ENCODE measurements at places on chromosomes 7 and 10. TPM values are rescaled to one million over a fixed set of nuclear protein-coding genes. Genes with fewer than 3 reads are reported as not detected.
A peak's percentile ranks its signal among the peaks of the same experiment; 100 is the strongest.

GRCh38 chr7:116271963-116272886 is 61.9 kb downstream of the TES start:
- DNase-seq = peak; percentile 83

GRCh38 chr7:1977059-1977875 is 255.5 kb downstream of the MAD1L1 start:
- no peak for DNase-seq

GRCh38 chr7:1278543-1278942 is 45.9 kb downstream of the UNCX start:
- DNase-seq = no peak

- no peak for DNase-seq
Measured at GRCh38 chr7:121079425-121080169, 91.1 kb downstream of the CPED1 start.

- DNase-seq = no peak
Measured at GRCh38 chr7:117401293-117402002, 25.8 kb downstream of the ASZ1 start.

- no peak for DNase-seq
Measured at GRCh38 chr7:135499818-135500217, 10.1 kb downstream of the CNOT4 start.

GRCh38 chr10:132677473-132678227 is 108.3 kb downstream of the NKX6-2 start:
- DNase-seq = no peak

GRCh38 chr10:69988094-69988493 is 64.6 kb upstream of the MACROH2A2 start:
- DNase-seq = no peak

GRCh38 chr7:40870108-40870507 is 735.3 kb downstream of the SUGCT start:
- DNase-seq = no peak

- no peak for DNase-seq
Measured at GRCh38 chr10:69781576-69781975, 20.1 kb upstream of the COL13A1 start.

DNA sequence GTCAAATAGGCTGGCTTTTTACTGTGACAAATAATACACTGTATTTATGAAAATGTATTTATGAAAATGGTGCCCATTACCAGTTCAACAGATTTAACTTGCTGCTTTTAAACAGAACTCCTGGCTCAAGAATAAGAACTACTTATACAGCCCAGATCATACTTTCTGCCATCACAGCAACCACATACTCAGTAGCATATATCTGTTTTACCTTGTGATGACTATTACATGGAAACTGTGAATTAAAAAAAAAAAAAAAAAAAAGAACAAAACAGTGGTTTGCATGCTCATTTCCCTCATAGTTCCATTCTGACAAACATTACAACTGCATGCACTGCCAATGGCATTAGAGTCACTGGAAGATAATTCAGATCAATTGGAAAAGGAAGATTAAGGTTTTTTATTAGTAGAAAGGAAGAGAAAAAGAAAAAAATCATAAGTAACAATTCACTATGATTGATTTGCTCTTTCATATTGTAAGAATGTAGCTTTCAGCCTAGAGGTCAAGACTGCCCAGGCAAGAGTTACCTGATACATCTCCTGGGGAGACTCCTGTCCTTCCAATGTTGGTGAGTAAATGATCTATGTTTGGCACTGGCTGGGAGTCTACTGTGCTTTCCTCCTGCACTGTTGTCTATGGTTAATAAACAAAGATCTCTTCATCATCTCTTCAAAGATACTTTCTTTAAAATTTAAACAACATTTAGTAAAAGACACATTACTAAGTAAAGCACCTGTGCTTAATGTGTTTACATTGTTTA is 132.8 kb downstream of the ARHGAP21 start:
- DNase-seq = no peak

GRCh38 chr10:119120413-119120867 is 16.5 kb downstream of the DENND10 start:
- DNase-seq = no peak

DNA sequence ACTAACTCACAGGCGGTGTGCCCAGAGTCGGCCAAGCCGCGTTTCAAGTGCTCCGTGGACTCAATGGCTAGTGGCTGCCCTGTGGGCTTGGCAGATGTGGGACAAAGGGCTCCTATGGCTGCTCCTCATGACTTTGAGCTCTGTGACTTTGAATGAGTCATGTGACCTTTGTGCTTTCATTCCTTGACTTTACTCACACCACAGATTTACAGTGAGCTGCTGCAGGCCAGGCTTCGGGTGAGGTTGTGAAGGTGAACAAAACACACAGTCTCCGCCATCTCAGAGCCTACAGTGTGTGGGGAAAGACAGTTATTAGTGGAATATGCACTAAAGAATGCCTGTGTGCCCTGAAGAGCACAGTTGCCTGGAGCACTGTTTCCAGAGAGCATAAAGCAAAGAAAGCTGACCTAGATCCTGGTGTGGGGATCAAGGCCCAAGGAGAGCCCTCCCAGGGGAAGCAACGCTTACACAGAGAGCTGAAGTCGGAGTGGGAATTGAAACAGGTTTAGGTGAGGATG is 29.7 kb upstream of the PLEKHA1 start:
- DNase-seq = no peak

GRCh38 chr10:133158756-133159610 is 1.0 kb upstream of the KNDC1 start:
- DNase-seq = no peak

DNA sequence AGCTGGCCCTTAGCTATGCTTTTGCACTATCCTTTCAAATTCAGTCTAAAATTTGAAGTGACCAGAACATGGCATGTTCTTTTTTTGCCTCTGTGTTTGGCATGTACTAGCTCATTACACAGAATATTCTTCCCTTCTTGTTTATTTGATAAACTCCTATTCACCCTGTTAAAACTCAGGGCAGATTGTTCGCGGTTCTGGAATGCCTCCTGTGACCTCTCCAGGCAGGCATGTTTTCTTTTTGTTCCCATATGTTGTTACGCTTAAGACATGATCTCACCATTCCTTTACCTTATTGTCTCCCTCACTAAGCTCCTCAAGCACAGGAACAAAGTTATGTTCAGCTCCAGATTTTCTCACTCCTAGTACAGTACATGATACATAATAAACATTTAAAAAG is 181.7 kb downstream of the CCSER2 start:
- no peak for DNase-seq

GRCh38 chr7:44768628-44769371 is 20.2 kb downstream of the ZMIZ2 start:
- no peak for DNase-seq

DNA sequence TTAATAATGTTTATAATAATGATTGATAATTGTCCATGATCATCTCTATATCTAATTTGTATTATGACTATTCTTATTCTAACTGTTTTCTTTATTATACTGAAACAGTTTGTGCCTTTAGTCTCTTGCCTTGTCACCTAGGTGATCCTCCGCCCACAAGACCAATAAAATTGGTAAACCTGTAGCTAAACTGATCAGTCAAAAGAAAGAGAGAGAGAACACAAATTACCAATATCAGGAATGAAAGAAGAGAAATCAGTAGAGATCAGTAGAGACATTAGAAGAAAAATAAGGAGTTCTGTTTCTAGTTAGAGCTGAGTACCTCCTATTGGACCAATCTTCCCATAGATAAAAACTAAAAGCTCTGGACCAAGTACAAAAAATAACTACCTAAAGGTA is 6.1 kb upstream of the COA1 start:
- DNase-seq = no peak

GRCh38 chr7:73983437-73984164 is 44.4 kb upstream of the ELN start:
- no peak for DNase-seq

GRCh38 chr7:47046949-47047348 is 535.0 kb downstream of the TNS3 start:
- no peak for DNase-seq

- DNase-seq = no peak
Measured at GRCh38 chr7:12090757-12091221, 120.3 kb upstream of the TMEM106B start.

- DNase-seq = peak; percentile 70
Measured at GRCh38 chr7:37248396-37248861, 200.2 kb downstream of the ELMO1 start.

- DNase-seq = no peak
Measured at GRCh38 chr10:25912866-25913265, 21.2 kb upstream of the MYO3A start.

DNA sequence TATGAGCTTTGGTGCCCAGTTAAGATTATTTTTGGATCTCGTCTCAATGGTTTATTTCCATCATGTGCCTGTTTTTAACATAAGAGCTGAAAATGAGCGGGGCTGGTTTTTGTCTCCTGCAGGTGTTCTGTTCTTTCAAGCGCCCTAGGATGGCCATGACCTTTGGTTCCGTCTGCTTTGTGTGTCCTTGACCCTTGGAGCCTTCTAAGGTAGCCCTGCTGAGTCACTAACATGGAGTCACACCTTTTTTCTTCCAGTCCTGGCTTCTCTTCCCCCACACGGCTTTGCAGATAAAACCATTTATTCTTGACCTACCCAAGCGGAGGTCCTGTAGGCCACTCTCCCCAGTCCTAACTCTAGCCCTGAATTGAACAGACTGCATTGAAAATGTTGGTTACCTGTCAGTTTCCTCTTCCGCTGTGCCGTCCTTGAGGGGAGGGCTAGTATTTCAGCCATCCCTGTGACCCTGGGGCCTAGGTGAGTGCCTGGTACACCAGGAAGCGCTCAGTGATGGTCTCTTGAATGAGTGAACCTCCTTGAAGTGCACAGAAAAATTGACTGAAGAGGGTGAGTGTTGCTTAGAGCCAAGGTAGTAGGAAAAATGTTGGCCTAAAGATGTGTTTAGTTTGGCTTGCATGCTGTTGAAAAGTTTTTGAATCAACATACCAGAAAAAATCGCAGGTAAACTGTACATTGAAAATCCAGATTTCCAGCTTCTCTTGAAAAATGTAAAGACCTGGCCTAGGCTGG is 48.0 kb downstream of the CAMK1D start:
- DNase-seq = no peak

DNA sequence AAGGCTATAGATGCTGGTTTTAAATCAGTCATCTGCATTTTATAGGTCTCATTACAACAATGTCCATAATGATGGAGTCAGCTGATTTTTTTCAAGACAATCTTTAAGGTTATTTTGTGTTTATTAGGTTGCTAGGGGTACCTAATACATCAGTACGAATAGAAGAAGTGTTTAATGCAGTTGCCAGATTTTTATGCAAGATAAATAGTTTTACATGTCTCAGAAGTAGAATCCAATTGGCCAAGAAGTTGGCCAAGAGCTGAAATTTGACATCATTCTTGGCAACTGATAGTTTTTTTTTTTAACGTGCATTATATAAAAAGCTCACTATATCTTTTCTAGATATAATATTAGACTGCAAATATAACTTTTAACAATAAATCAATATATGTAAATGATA is 208.5 kb downstream of the TRIL start:
- peak; percentile 84 for DNase-seq

GRCh38 chr7:32030904-32031692 is 39.1 kb downstream of the PDE1C start:
- DNase-seq = no peak

- peak; percentile 87 for DNase-seq
Measured at GRCh38 chr10:93458821-93459257, 23.3 kb downstream of the MYOF start.

GRCh38 chr10:62437696-62438095 is 63.5 kb downstream of the ZNF365 start:
- peak; percentile 77 for DNase-seq

DNA sequence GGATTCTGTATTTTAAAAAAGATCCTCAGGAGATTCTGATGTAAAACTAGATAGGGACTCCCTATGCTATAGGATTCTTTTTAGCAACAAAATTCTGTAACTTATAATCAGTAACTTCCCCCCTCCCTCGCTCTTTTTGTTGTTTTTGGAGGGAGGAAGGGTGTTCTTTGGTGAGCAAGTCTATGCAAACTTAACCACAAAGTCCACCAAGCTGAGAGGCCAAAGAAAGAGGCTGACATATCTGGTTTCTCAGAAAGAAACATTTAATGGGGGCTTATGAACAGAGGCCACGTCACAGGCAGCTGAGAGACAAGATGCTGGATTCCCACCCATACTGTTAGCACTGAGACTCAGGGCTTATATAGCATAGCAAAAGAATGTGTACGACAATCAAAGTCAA is 14.3 kb upstream of the ABCB5 start:
- no peak for DNase-seq

PITX3 gene
- polyA plus RNA-seq = 13.5 TPM

OR2A5 gene
- not detected for polyA plus RNA-seq

KIAA1549 gene
- polyA plus RNA-seq = 8.6 TPM

ITPRID1 gene
- polyA plus RNA-seq = 0.42 TPM

AVPI1 gene
- polyA plus RNA-seq = 6.1 TPM

CNPY1 gene
- not detected for polyA plus RNA-seq

HMX3 gene
- polyA plus RNA-seq = not detected

SUV39H2 gene
- 13.6 TPM for polyA plus RNA-seq

KRIT1 gene
- 21.7 TPM for polyA plus RNA-seq

GALNT17 gene
- 27.8 TPM for polyA plus RNA-seq

GJD4 gene
- polyA plus RNA-seq = 3.0 TPM

TMEM184A gene
- 1.6 TPM for polyA plus RNA-seq

ARPC1B gene
- polyA plus RNA-seq = 51.8 TPM

NEUROG3 gene
- polyA plus RNA-seq = not detected
